ENCODE measurements at places on chromosomes 12 and 14.

GRCh38 chr12:97752129-97752528, 289.5 kb downstream of the RMST start:
- no peak for DNase-seq

DNA sequence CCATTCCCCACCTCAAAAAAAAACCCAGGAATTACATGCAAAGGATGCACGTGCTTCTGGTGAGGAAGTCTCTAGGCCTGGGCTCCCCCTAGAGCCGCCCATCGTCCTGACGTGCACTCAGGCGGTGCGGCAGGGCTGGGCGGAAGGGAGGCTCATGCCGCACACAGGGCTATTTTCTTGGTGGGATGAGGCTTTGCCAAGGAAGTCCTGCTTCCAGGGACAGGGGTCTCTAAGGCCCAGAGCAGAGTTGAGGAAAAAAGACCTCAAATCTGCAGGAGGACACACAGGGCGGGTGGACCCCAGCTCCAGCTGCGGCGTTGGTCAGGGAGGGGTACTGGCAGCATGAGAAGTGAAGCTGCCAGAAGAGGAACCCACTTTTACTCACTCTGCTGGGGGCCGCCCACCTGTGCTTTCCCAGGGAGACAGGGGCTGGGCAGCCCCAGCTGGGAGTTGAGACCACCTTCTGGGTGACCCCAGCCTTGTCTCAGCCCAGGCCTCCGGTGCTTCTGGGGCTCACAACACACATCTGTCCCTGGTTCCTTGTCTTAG, 4.2 kb downstream of the RHOF start:
- no peak for DNase-seq

- no peak for DNase-seq
Measured at GRCh38 chr12:40055228-40055579, 50.7 kb downstream of the SLC2A13 start.

DNA sequence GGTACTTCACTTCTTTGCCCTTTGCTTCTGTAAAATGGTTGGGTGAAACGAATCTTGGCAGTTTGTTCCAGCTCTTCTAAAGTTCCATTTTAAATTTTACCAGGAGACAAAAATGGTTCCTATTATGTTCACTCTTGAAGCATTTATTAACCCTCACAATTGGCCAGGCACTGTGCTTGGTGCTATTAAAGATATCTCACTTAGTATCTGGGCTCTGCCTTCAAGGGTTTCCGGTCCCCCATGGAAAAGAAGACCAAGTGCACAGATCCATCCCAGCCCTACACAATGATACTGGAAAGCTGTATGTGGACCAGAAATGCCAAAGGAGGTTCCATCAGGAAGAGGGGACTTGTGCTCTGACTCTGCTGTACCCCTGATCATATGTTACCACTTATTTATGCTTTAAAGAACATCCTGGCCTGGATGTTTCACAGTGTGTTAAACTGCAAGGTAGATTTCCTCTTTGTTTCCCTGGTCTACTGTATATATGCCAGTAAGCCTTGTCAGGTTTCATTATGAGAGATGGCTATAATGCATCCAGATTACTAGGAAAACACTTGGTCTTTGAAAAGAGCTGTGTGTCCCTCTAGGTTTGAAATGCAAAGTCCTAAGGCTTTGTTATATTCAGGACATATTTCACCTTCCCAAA, 154.8 kb downstream of the PRKCH start:
- no peak for DNase-seq

DNA sequence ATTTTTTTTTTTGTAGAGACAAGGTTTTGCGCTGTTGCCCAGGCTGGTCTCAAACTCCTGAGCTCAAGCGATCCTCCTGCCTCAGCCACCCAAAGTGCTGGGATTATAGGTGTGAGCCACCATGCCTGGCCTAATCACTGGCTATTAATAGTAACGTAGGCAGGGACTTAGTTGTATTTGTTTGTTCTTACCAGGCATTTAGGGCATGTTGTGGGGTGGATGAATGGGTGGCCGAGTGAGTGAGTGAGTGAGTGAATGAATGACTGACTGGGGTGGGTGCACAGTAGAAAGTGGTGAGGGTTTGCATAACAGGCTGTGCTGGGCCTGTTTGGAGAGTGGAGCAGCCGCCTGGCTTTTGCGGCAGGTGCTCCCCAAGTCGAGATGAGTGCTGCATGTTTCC, 87.0 kb downstream of the FOXN4 start:
- DNase-seq, result no peak

GRCh38 chr14:88617479-88617878, 54.6 kb downstream of the ZC3H14 start:
- DNase-seq, result no peak

Data from hypothalamus (tissue), 51 donors.